ENCODE measurements at places on chromosomes 4 and X.

DNA sequence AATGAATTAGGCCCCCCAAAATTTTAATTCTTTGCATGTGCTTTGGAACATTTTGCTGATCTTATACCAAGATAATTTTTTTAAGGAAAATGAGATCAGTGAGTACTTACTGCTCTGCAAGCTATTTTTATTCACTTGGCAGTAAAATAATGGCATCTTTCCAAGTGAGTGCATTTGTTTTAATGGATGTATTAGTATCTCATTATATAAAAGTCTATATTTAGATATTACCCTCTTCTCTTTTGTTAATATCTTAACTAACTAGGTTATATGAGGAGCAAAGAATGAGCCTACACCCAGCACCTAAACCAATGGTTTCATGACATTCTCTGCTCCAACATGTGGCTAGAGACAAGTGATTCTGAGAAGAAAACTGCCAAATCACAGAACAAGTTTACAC is 21.1 kb upstream of the ARAF start:
- no peak for DNase-seq

DNA sequence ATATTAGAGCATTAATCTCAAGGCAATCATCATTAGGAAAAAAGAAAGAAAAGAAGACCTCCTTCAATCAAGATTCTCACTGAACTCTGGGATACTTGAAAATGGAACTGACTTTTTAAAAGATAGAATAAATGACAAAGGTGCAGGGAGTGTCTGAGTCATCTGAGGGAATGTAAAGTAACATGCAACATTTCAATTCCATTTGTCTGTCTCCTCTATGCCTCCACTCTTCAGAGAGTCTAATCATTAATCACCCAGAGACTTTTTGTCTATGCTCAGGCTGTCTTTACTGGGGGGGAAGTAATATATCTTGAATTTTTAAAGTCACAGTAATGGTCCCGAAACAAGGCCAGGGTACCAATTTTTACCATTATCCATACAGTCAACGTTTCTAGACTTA is 55.0 kb upstream of the PACRGL start:
- no peak for DNase-seq

DNA sequence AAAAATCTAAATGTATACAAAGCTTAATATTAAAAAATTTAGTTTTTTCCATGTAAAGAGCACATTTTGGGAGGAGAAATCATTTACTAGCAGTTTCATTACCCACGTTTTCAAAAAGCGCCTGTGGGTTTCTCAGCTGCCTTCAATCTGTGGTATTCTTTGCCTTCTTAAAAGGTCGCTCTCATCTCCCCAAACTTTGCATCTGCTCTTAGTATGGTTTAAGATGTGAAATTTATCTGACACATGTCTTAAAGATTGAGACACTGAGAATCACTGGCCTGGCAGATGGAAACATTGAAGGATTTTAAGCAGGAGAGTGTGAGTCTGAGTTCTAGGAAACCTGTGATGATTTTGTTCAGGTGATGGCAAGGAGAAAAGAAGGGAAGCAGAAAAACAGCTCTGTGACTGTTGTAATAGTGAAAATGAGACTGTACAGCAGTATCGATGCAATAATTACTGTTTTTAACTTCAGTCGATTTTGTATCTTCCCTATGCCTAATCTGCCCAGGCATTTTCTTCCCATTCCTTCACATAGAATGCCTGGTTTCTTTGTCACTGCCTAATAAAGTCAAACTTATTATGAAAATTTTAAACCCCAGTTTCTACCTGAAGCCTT is 75.9 kb downstream of the PAQR3 start:
- no peak for DNase-seq

GRCh38 chr4:113328514-113328913 is 279.1 kb downstream of the ANK2 start:
- DNase-seq, result no peak

DNA sequence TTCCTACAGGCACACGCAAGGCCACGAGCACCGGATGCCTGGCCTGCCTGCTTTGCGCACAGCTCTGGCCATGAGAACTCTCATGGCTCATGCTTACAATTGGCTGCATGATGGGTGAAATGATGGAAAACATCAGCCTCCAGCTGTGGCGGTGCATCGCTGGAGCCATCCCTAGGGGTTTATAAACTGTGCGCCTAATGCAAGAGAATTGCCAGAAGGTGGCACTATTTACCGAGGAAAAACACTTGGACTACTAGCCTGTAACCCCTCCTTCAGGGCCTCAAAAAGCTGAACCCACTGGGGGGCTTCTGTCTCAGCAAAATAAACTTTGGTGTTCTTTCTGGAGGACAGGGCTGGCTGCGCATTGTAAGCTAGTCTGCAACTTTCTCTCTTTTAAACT is 51.9 kb downstream of the PHKA2 start:
- no peak for DNase-seq

- no peak for DNase-seq
Measured at GRCh38 chrX:25010784-25011588, 4.8 kb downstream of the ARX start.

DNA sequence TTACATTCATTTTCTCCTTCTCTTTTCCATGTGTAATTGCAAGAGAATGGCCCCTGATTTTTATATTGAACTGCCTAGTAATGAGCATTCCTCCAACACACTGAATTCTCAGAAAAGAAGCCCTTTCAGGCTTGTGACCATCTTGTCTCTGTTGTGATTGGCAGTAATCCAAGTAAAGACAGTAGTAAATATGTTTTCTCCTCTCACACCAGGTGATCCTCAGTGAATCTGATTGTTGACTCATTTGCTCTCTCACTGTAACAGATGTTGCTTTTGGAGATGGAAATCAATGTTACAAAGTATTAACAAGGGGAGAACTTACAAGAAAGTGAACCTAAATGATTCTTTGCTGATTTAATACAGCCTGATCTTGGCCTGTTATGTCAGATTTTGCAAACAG is 271.0 kb downstream of the AFF2 start:
- DNase-seq, result no peak

DNA sequence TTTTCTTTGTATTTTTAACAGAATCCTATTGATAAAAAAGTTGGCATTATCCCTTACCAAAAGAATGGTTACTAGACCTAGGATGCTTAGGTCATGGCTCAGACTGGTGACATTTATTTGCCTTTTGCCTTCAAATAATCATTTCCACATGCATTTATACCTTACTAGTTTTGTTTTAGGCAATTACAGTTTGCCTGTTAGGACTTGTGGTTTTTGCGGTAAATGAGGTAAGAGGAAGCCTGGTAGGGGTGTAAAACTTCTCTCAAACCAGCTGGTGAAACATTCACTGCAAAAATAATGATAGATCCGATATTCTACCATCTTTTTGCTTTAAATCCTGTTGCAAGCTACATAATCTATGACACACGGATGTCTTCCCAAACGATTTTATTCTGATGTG is 12.1 kb downstream of the LAMP2 start:
- DNase-seq, result peak; percentile 36

DNA sequence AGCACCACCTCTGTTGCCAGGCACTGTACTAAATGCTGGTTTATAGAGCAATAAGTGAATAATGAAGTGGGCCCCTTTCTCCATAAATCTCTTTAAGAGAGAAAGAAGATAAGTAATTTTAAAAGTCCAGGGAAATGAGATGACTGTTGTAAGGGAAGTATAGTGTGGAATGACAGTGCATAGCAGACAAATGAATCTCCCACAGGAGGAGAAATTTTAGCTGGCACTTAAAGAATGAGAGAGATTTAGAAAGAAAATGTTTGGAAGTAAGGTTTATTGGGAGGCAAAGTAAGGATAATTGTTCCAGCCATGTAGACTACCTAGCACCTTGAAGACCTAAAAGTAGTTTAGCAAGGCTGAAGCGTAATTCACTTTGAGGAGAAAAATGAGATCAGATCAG is 1081.1 kb upstream of the PABPC4L start:
- DNase-seq, result no peak

DNA sequence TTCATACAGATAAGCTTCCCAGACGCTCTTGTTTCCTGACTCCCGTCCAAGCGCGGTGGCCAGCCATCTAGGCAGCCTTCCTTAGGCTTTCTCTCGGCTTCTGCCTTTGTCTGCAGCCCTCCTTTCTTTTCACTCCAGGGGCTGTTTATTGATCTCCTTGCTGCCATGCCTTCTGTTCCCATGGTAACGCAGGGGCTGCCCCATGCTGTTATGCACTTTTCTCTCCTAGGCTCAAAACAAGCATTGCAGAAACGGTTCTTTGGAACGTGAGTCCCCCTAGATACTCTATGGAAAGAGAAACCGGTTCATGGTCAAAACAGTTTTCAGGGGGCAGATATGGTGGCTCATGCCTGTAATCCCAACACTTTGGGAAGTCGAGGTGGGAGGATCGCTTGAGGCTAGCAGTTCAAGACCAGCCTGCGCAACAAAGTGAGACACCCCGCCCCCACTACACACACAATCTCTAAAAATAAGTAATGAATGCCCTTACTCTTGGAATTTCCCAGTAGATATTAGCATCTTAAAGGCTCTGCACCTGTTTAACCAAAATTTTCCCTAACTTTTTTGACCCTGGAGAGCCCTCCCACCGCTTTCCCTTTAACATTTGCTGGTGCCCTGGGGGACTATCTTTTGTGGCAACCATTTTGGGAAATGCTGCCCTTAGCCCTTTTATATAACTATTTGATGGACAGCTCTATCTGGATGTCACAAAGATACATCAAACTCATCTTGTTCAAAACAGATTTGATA is 53.9 kb upstream of the ZNF157 start:
- DNase-seq, result no peak

DNA sequence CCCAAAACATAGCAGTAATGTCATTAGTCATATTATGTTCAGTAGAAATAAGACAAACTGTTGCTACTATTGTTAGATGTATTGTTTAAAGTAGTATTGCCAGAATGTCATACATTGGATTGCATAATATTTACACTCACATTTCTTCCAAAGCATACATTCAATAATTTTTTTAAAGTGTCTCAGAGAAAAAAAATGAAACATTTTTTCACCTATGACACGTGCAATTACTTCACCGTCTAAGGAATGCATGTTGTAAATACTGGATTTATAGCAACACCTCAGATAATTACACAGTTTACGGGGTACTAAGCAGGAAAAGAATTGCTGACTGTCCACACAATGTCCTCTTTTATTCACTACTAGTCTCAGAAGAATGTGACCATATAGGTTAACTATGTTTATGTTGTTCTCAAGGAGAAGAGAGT is 162.1 kb downstream of the PCDH18 start:
- DNase-seq, result no peak

DNA sequence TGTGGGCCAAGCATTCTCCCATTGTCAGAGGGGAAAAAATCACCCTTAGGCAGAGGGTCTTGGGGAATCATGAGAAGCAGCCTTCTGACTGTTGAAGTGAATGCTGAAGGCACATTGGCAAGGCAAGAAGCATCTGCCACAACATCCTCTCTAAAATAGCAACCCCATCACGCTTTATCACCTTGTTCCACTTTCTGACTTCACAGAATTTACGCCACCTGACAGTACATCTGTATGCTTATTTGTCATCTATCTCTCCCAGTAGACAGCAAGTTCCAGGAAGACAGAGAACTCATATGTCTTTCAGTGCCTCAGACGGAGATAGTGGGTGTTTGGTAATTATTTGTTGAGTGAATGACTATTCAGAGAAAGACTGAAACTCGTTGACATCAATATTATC is 68.4 kb upstream of the SCML1 start:
- DNase-seq, result no peak

GRCh38 chr4:147336252-147336651 is 144.6 kb upstream of the EDNRA start:
- no peak for DNase-seq

- no peak for DNase-seq
Measured at GRCh38 chr4:62260254-62260653, 1060.1 kb downstream of the ADGRL3 start.

DNA sequence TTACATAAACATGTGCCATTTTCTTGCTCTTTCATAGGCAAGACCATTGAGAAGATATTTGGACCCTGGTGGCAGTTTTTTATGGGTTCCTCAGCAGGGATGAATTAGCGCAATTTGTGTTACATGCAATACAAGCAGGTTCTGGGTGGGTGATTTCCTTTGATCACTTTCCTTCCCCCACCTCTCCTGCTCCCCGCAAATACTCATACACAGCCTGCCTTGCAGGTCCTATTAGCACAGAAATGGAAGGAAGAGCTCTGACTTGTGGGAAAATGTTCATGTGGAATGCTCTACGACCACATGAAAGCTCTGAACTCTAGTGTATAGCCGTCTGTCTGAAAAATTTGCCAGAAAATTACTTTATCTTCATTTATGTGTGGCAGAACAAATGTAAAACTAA is 361.0 kb upstream of the FAT1 start:
- DNase-seq, result no peak

- no peak for DNase-seq
Measured at GRCh38 chr4:166197166-166197565, 324.1 kb downstream of the TLL1 start.

DNA sequence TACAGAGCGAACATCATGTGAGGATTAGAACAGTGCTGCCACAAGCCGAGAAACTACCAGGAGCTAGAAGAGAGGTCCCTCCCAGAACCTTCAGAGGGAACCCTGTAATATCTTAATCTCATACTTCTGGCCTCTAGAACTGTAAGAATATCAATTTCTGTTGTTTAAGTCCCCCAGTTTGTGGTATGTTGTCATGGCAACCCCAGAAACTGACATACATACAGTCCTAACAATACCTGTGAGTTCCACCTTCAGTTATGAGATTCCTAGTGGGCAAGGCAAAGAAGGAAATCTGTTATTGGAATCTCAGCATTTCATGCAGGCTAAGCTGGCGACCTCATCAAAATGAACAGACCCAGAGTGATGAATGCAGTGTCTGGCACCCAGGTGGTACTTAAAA is 42.5 kb downstream of the ZBTB49 start:
- no peak for DNase-seq

DNA sequence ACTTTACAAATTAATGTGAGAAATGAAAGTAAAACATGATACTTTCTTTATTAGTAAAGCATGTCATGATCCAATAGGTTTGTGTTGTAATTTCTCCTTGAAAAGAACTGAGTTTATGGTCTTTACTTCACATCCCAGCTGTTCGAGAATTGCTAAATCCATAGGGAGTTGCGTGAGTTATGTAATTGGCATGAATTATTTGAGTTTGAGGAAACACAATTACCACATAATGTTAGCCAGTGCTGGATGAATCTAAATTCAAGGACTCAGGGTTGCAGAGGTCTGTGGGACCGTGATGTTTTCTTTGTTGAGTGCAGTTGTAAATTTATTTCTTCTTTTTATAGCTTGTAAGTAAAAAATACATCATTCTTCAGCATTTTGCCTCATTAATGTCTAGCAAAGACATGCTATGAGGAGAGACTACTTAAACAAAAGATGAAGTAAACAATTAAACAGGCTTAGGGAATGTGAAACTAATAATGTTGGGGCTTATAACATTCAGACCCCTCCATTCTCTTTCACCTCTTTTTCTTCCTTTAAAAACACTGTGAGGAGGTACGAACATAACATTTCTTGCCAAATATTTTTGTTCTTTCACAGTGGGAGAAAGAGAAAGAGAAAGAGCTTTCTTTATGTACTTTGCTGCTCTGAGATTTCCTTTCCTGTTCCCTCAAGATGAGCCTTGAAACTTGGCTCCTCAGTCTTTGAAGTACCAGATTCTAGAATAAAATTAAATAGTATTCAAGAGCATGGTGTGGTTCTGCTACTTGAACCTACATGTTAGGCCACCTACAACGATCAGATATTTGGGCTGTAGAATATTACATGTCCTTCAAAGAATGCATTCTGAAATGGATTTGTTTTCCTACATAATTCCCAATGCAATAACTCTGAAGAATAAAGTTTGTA is 159.6 kb upstream of the ANK2 start:
- no peak for DNase-seq

GRCh38 chr4:4990857-4991540 is 28.3 kb downstream of the CYTL1 start:
- peak; percentile 31 for DNase-seq
